MM.1S (cell line): ENCODE measurements at places on chromosomes 12 and 14.
A peak's percentile ranks its signal among the peaks of the same experiment; 100 is the strongest.

GRCh38 chr14:99078426-99078825 is 193.6 kb downstream of the BCL11B start:
- DNase-seq: no peak

GRCh38 chr12:76242813-76243550 is 105.2 kb downstream of the BBS10 start:
- no peak for DNase-seq

GRCh38 chr14:55891692-55892091 is 226.5 kb upstream of the PELI2 start:
- DNase-seq: no peak

GRCh38 chr14:24060443-24060842 is 8.6 kb downstream of the CARMIL3 start:
- no peak for DNase-seq

DNA sequence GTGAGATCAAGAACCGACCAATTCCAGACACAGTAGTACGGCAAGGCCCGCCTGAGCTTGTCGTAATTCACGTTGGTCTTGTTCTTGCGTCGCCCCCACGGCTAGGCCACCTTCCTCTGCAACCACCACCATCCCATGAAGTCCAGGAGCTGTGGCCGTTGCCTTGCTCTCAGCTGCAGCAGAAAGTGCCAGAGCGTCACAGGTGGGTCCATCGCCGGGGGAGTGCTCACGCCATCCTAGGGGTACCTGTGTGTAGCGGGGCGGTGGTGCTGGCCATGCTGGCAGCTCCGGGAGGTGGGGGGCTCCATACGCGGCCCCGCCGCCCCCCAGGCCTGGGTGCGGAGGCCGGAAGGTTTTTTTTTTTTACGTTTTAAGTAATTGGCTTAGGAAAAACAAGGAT is 23.1 kb downstream of the TMEM121 start:
- DNase-seq: no peak

- peak; percentile 59 for DNase-seq
Measured at GRCh38 chr14:95516554-95517181, at the start of gene SYNE3. SYNE3 (minus strand) TSS chr14:95516650; CDS start chr14:95475821, 40,829 bp downstream.

DNA sequence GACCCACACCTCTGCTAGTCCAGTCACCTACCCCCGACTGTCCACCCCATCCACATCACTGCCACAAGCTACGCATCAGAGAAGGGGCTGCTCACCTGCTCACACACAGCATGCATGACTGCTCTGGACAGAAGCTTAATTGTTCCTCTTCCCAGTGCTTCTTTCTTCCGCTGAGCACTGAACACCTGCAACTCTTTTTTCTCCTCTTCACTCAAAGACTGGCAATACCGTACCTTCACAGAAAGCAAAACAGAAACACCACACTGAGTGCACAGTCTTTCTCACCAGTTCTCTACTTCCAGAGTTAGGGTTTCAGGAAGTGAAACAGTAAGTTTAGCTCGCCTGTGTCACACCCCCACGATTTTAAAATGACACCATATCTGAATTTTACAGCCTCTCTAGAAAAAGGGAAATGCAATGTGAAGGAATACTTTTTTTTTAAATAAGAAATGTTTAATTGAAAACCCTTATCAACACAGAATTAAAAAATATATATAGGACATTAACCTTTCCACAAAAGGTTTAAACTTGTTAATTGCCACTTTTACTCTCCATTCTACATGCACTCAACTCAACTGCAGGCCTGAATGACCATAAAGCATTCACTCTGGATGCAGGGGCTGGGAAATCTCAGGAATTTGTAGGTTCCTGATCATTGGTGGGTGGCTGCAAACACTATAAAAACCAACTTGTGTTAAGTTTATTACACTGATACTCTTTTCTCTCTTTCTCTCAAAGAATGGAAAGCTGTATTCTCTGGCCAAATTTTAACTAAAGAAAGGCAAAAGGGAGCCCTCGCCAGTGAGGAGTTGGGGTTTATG is 120.0 kb downstream of the PRICKLE1 start:
- peak; percentile 89 for DNase-seq

- no peak for DNase-seq
Measured at GRCh38 chr12:50505675-50506530, 1.1 kb downstream of the DIP2B start.
